Ovary (tissue), 10 donors: ENCODE measurements at places on chromosomes 5 and 9. TPM values are rescaled to one million over a fixed set of nuclear protein-coding genes. Genes with fewer than 3 reads are reported as not detected.

DNA sequence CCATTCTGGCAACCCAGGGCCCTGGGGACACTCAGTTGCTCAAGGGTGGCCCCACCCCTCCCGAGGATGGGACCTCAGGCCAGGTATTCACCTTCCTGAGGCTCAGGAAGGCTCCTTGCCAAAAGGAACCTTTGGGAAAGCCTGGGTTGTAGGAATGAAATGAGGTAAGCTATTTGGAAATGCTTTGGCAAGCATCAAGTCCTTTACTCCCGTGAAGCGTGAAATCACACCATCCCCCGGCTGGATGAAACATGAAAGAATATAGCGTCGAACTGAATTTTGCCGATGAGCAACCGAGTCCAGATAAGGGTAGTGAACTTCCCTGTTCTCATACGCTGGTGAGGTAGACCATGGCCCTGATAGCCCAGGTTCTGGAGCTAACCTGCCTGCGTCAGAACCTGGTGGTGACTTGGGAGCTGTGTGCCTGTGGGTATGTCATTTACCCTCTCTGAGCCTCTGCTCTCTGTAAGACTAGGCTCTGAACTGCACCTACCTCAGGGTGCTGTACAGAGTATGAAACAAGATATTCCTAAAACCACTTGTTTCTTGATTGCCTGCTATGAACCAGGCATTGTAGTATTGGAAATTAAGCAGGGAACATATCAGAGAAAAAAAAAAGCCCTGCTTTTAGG is 105.3 kb upstream of the BOD1 start:
- no peak for DNase-seq

GRCh38 chr5:103375350-103375749 is 116.8 kb downstream of the MACIR start:
- no peak for DNase-seq

- no peak for DNase-seq
These were observed 2209.2 kb downstream of the MAT2B start for GRCh38 chr5:165714598-165714997.

GRCh38 chr9:110768886-110769285 is 100.3 kb downstream of the MUSK start:
- DNase-seq = no peak

- DNase-seq = no peak
These were observed 719.2 kb upstream of the CTNND2 start for GRCh38 chr5:12623408-12623807.

DNA sequence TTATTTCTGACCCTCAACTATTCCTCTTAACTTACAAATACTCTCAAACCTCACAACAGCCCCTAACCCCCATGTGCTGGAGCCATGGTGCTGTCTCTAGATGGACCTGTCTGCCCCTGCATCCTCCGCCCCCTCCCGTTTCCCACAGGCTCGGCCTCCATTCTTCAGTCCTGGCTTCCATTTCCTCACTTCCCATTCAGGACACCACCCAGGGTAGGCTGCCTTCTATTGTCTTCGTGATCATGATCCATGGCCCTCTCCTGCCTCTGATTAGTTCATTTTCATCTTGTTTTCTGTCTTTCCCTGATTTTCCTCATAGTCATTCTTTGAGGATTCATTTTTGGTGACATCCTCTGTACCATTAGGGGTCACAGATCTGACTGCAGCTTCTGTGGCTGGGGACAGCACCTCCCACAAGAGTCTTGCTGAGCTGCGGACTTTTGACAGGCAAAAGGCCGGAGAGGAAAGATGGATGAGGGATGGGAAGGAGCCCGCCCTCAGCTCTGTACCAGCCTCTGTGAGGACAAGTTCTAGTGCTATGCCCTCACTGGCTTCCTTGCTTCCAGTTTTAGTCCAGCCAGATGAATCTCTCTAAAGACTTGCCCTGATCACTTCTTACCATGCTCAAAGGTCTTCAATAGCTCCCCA is 255.8 kb downstream of the NTRK2 start:
- DNase-seq = no peak

DNA sequence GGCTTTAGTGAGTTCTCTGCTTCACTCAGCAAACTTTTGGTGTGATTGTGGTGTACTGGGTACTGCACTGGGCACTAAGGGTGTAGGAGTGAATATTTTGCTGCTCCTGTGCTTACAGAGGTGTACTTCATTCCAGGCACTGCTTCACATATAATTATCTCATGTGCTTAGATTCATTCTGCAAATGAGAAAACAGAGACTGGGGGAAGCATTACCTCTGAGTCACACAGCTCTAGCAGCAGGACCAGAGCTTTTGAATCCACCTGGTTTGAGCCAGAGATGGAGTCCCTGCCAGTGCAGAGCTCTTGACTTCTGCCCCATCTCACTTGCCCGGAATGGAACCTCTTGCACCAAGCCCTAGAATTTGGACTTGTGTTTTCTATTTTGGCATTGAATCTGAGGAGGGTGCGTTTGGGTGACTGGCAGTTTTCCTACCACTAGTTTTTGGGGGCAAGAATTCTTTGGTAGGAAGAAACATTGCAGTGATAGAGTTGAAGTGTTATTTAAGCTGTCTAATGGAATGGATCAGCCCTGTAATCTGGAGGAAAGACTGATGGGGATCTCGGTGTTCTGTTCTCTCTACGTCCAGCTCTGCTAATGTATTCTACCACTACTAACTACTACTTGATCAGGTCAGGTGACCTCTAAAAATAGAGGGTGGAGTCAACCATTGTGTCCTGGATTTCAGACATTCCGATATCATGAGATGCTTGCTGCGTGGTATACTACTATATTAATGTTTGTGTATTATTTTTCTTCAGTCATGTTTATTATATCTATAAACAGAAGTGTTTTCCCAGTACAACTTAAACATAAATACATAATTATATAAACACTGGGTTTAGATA is 2.5 kb downstream of the ARHGAP26 start:
- no peak for DNase-seq

GRCh38 chr5:73443829-73444498 is 4.6 kb downstream of the FOXD1 start:
- DNase-seq = no peak

DNA sequence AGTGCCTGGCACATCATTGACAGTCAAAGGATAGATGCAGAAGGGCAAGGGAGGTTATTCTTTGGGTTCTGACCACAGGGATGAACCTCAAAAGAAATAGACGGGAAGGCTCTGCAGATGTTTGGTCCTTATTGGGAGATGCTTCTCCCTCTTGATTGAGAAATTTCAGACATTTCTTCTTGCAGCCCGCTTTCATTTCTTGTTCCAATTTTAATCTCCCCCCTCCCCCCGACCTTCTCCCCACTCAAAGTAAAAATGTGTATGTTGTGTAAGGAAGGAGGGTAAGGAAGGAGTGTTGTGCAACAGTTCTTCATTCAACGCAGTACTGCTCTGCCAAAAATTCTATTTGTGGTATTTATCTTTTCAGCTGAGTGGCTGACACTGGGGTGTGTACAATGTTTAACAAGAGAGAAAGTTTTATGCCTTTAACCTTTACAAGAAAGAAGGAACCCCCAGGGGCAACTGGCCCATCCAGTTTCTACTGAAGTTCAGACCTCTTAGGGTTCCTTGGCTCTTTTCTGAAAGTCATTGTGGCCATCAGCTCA is 46.3 kb upstream of the TNFSF15 start:
- no peak for DNase-seq

DNA sequence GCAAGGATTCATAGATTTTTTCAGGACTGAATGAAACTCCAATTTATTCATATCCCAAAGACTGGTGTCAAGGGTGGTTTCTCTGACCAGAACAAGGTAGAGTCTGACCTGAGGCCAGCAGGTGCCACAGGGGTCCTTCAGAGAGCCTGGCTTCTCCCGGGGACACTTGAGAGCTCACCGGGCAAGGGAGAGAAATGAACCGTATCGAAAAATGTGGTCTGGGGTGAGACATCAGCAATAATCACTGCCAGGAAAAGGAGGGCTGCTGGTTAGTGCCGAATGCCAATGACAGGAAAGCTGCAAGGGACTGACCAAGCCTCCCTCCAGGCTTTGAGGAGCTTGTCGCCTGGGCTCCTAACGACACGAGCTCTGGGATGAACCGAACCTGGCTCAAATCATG is 142.7 kb downstream of the TTLL11 start:
- DNase-seq = no peak

DNA sequence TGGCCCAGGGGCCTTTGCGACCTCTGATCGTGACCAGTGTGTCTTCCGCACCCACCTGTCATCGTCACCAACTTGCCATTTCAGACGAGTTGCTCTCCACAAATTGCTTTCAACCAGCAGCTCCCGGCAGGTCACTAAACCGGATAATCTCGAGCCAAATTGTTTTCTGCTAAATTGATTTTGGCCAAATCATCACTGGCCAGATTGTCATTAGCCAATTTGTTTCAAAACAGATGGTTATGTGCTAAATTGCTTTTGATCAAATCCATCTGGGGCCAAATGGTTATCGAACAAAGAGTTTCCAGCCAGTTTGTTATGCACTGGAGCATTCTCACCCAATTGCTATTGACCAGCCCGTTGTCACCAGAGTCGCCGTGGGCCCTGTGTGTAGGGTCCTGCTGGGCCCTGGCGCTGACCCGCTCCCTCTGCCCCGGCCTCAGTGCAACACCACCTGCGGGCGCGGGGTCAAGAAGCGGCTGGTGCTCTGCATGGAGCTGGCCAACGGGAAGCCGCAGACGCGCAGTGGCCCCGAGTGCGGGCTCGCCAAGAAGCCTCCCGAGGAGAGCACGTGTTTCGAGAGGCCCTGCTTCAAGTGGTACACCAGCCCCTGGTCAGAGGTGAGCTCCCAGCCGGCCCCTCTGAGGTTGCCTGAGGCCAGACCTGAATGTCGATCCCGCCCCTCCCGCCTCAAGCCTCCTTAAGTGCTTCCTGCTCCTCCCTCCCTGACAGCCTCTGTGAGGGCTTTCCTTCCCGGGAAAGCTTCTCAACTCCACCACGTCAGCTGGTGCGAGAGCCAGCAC is 35.6 kb downstream of the ADAMTSL2 start:
- no peak for DNase-seq

DNA sequence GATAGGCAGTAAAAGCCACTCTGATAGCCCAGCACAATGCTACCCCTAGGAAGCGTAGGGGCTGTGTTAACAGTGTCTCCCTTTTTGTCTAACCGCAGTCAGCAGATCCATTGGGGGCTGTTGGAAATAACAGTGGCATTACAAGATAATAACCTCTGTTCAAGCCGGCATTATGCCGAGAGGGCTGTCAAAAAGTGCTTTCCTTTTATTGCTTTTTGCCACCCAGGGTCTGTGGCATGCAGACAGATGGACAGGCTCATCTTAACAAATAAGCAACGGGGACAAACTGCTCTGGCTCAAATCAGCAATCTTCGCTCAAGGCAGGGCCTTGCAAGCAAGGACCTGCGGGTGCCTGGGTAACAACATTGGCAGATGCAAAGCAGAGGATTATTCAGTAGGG is 123.3 kb downstream of the TLR4 start:
- no peak for DNase-seq

GRCh38 chr5:105101577-105101976 is 1539.0 kb upstream of the NUDT12 start:
- no peak for DNase-seq

DNA sequence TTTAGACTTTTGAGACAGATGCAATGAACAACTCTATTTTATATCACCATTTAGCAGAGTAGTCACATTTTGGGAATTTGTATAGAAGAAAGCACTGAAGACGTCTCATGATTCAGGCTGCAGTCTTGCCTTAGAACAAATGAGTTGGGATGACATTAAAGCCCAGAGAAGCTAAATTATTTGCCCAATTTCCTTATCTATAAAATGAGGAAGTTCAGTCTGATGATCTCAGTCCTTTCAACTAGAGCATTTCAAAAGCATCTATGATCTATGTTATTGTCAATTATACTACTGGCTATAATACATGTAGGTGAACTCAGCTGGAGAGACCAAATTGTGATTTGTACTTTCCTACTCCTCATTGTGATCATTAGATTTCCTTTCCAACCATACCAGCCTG is 154.1 kb downstream of the OSTF1 start:
- no peak for DNase-seq

GRCh38 chr9:6827439-6828145 is 69.8 kb downstream of the KDM4C start:
- no peak for DNase-seq

FRMD3 gene
- total RNA-seq = 1.4 TPM

NR6A1 gene
- total RNA-seq = 1.7 TPM

CRHBP gene
- 6.4 TPM for total RNA-seq

CNTLN gene
- 24.8 TPM for total RNA-seq

ACTBL2 gene
- not detected for total RNA-seq

SPINK13 gene
- total RNA-seq = not detected

GRIN3A gene
- 0.15 TPM for total RNA-seq
